RWPE1 (cell line): ENCODE measurements at places on chromosomes 1 and 21.
A peak's percentile ranks its signal among the peaks of the same experiment; 100 is the strongest.

GRCh38 chr1:180917306-180918065, 4.8 kb downstream of the KIAA1614 start:
- DNase-seq = no peak

DNA sequence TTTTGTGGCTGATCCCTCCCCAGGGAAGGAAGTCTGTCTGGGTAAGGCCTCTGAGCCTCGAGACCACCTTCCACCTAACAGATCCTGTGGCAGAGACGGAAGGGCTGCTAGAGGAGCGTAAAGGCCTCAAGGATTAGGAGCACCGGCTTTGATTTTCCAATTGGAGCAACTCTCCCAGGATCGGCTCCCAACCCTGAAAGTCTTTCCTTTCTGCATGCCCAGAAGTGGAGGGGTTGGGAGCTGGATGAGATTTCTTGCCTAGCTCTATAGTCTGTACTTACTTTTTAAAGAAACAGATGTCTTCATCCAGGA, 41.4 kb downstream of the ELK4 start:
- no peak for DNase-seq

DNA sequence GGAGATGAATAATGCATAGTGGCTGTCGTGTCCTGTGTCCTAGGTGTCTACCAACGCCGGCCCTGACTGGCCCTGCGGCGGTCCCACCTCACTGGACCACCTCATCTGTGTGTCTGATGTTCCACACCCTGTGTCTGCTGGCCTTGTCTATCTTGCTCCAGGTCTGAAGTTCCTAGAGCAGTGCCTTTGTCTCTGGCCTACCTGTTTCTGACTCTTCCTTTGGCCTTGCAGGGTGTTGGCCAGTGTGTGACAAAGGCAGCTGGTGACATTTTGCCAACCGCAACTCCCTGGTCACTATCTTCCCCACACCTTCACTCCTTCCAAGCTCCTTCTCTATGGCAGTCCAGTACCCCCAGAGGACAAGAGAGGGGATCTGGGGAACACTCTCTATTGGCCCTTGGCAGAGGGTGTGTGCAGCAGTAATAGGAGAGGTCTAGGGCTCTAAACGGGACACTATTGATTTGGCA, 1.4 kb upstream of the AHDC1 start:
- no peak for DNase-seq

DNA sequence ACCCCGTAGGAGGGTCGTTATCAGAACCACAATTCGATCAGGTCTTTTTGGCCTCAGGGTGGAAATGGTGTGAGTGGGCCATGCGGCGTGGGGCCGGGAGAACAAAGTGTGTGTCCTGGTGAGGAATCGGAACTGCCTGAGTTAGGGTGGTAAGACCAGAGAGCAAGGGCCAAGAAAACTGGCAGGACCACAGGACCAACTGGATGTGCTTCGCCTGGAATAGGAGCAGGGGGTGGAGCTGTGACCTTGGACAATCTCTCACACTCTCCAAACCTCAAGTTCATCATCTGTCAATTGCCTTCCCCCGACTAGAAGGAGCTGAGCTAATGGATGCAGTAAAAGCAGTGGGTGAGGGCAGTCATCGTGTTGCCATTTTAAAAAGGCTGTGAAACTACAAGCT, 59.5 kb downstream of the NAV1 start:
- no peak for DNase-seq

DNA sequence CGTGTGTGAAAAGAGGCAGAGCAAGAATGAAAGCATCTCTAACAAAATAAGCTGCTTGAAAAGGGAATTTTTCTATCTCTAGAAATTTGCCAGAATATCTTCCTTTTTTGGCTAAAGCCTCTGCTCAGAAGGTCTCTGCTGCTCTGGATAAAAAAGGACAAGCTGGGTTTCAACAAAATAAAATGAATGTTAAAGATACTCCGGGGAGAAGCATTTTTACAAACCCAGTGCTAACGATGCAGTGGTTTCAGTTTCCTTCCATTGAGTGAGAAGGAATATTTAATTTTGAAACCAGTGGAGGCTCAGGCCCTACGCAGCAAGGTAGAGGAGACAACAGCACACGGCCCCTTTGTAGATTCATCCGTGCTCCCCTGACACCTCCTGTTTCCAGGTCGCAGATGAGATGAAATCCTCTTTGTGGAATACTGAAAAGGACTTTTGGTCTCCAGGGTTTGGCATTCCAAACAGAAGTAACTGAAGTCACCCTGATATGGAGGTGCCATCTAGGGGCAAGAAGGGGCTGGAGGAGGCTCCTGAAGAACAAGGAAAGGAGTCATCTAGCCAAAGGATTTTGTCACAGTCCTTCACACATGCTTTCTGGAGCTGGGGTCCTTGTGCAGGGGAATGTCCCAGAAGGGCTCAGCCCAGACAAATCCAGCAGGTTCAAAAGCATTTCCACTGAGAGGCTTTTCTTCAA, 65.7 kb upstream of the SYT6 start:
- DNase-seq = no peak

DNA sequence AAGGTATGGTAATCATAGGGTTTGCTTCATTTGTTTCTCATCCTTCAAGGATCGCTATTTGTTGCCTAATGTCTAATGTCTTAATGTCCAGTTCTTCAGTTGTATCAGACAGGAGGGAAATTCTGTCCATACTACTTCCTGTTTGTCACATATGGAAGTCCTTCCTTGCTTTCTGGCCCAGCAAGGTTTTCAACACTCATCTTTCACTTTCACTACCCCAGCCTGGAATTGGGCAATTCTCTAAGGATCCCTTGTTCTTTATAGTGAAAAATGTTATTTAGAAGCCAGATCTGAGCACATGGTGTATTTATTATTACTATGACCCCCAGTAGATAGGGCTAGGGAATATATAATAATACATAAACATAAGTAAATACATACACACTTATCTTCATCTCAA, 50.6 kb upstream of the SLC35A3 start:
- no peak for DNase-seq

DNA sequence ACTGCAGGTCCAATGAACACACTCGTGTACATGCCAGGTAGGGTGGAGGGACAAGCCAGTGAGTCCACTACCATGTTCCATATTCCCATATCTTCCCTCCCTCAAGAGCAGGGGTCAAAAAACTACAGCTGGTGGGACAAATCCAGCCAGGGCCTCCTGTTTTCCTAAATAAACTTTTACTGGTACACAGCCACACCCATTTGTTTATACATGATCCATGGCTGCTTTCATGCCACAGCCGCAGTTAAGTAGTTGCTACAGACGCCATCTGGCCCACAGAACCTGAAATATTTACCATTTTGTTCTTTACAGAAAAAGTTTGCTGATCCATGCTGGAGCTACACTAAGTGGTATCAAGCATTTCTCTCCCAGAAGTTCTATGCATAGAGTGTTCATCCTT, 42.4 kb downstream of the CASQ2 start:
- no peak for DNase-seq

DNA sequence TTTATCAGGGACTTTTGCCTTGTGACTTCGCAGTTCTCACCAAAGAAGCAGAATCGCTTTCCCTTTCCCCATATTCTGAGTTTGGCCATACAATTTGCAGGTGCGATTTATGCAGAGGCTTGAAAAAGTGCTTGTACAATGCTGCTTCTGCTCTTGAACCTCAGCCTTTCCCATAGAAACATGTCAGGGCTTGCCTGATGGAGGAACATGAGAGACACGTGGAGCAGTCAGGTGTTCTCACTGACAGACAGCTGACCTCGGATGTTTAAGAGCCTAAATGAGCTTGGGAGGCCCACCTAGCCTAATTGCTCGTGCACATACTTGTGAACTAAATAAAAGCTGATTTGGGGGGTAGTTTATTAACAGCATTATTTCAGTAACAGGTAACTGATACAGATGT, 290.0 kb downstream of the S1PR1 start:
- DNase-seq = no peak

DNA sequence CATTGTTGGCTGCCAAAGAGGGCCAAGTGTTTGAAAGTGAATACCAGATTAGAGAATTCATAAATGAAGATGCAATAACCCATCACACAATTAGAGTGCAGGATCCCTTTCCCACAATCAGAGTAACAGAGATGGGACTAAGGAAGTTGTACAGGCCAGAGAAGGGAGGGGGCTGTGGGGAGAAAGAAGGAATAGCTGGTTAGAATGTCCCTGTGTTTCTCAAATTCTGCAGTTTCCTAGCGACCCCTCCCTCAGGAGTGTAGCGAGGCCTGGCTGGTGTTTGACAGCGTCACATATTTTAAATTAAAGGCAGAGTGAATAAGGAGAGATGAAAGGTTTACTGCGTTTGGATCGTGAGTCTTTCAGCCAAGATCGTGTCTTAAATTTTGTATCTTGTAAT, 58.1 kb downstream of the GALNT2 start:
- no peak for DNase-seq

DNA sequence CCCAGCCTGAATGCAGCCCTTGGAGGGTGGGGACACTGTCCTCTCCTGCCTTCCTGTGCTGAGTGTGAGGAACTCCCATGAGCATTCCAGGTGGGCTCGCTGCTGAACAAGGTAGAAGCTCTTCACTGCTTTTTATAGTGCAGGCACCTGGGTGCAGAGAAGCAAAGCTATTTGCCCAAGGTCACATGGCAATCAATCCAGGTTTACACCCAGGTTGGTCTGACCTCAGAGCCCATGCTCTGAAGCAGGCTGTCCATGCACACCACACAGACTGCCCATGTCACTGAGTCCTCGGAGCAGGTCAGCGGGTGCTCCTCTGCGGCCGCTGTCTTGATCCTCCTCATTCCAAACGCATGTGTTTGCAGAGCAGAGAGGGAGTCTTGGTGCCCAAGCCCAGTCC, 323.4 kb upstream of the VAMP3 start:
- no peak for DNase-seq

GRCh38 chr1:172980456-172980855, 70.3 kb downstream of the TNFSF18 start:
- no peak for DNase-seq

- no peak for DNase-seq
These were observed 110.6 kb downstream of the AKT3 start for GRCh38 chr1:243739335-243740003.

DNA sequence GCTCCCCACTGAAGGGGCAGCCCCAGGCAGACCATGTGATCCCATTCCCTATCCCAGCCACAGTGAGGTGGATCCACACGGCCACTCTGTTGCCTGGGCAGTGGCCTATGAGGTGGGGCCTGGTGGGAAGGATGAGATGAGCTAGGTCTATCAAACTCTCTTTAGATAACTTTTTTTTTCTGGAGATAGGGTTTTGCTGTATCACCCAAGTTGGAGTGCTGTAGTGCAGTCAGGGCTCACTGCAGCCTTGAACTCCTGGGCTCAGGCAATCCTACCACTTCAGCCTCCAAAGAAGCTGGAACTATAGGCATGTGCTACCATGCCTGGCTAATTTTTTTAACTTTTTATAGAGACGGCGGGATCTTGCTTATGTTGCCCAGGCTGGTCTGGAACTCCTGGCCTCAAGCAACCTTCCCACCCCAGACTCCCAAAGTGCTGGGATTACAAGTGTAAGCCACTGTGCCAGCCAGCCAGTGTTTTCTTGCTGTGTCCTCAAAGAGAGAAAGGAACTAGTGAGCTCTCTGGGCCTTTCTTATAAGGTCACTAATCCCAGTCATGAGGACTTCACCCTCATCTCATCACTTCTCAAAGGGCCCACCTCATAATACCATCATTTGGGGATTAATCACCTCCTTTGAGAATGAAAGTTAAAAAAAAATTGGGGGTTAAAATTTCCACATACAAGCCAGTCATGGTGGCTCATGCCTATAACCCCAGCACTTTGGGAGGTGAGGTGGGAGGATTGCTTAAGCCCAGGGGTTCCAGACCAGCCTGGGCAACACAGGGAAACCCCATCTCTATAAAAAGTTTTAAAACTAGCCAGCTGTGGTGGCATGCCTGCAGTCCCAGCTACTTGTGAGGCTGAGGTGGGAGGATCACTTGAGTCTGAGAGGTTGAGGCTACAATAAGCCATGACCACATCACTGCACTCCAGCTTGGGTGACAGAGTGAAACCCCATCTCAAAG, 36.6 kb downstream of the H3-3A start:
- DNase-seq = no peak

DNA sequence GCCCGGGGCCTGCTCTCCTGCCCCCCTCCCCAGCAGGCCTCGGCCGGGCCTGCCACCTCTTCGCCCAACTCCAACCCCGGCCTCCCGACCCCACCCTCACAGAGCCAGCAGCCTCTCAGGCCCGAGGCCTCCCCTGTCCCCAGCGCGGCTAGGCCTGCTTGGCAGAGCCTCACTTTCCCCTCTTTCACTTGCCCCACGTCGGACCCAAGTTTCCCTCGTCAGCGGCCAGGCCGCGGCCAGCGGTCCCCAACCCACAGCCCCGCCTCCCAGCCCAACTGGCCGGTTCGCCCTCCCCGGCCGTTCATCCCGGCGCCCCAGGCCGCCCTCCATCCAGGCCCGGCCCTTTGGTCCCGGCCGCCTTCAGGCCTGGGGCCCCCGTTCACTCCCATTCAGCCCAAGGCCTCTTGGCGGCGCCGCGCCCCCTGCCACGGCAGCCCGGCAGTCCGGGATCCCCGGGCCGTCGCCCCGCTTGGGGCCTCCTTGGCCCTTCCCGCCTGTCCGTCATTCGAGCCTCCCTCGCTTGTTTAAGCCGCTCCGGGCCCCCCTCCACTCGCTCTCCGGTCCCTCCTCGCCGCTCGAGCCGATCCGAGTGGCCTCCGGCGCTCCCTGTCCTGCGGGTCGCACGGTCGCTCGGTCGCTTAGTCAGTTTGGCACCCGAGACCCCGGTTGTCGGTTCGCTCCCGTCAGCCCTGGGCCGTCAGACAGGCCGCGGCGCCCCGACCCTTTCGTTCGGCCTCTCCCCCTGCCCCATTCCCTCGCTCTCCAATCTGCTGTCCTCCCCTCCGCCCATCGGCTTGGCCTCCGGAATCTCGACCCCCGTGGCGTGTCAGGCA, 1.4 kb downstream of the LRRC41 start:
- DNase-seq = peak; percentile 51

DNA sequence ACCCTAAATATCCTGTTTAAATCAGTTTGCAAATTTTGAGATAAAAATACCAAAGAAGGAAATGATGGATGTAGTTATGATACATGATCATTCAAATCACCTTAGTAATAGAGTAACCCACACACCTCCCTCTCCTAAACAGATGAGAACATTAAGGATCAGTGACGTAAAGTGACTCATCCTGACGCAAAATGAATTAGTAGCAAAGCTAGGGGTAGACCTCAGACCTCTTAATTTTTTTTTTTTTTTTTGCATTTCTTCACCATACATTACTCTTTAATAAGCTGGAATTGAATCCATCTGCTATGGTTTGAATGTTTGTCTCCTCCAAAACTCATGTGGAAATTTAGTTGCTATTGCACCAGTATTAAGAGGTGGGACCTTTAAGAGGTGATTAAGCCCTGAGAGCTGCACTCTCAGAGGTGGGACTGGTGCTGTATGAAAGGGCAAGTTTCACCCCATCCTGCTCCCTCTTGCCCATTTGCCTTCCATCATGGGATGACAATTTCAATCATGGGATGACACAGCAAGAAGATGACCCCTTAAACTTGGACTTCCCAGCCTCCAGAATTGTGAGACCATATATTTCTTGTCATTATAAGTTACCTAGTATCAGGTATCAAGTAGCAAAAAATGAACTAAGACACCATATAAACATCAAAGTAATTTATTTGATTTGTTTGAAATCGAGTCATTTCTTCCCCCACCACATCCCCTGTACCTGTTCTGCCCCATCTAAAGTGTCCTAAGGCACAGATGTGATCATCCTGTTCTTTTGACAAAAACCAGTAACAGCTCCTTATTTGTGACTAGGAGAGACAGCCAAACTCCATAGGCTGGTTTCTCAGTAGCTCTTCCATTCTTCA, 114.6 kb upstream of the DUSP10 start:
- peak; percentile 69 for DNase-seq

GRCh38 chr1:164440232-164440631, 118.8 kb upstream of the PBX1 start:
- no peak for DNase-seq

GRCh38 chr1:158691907-158692306, 5.4 kb upstream of the SPTA1 start:
- DNase-seq = no peak

GRCh38 chr1:84298684-84299535, 2.6 kb upstream of the SAMD13 start:
- DNase-seq = peak; percentile 34
